ENCODE measurements at places on chromosomes 16 and 17. TPM values are rescaled to one million over a fixed set of nuclear protein-coding genes. Genes with fewer than 3 reads are reported as not detected.

Gene EFCAB5
- 11.7 TPM for total RNA-seq

Gene CNGB1
- 0.87 TPM for total RNA-seq

Gene GCGR
- total RNA-seq, result 1.5 TPM

Gene KRT36
- total RNA-seq, result 0.43 TPM

Gene CLEC10A
- 3.5 TPM for total RNA-seq

Gene MYL11
- 4.2 TPM for total RNA-seq

GRCh38 chr16:22375963-22376640 lies 1.7 kb upstream of the CDR2 start:
- peaks cover 8% of the 10 kb centered on the region for H3K4me1 ChIP-seq
- DNase-seq, result no peak
- no peaks in the 10 kb centered on the region for H3K27me3 ChIP-seq
- H3K36me3 ChIP-seq, result no peaks in the 10 kb centered on the region
- H3K27ac ChIP-seq, result no peak overlapping the region

DNA sequence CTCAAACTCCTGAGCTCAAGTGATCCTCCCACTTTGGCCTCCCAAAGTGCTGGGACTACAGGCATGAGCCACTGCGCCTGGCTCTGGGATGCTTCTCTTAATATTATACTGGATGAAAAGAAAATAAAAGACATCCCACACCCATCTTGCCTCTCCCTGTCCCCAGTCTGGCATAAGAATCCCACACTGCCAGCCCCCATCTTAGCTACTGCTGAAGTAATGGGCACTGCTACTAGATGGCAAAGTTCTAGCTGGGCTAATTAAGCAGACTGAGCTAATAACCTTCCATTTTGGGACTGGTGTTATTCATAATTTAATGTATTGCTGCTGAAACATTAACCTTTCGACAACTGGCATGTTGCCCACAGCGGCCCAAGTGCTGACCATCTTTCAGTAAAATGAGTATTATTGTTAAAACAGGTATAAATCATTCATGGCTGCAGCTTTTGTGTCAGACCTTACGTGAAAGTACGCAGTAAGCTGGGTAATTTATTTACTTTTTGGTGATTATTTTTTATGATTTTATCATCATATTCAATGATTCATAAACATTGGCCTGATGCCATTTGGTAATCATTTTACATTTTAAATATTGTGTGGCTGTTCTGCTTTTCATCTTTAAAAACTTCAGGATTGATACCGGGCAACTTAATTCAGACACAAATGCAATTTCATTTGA lies 47.4 kb upstream of the ZFHX3 start:
- no peaks in the 10 kb centered on the region for H3K27me3 ChIP-seq
- no peaks in the 10 kb centered on the region for H3K36me3 ChIP-seq
- no peak for DNase-seq
- H3K4me3 ChIP-seq, result no peak overlapping the region
- H3K4me1 ChIP-seq, result peaks cover 7% of the 10 kb centered on the region

DNA sequence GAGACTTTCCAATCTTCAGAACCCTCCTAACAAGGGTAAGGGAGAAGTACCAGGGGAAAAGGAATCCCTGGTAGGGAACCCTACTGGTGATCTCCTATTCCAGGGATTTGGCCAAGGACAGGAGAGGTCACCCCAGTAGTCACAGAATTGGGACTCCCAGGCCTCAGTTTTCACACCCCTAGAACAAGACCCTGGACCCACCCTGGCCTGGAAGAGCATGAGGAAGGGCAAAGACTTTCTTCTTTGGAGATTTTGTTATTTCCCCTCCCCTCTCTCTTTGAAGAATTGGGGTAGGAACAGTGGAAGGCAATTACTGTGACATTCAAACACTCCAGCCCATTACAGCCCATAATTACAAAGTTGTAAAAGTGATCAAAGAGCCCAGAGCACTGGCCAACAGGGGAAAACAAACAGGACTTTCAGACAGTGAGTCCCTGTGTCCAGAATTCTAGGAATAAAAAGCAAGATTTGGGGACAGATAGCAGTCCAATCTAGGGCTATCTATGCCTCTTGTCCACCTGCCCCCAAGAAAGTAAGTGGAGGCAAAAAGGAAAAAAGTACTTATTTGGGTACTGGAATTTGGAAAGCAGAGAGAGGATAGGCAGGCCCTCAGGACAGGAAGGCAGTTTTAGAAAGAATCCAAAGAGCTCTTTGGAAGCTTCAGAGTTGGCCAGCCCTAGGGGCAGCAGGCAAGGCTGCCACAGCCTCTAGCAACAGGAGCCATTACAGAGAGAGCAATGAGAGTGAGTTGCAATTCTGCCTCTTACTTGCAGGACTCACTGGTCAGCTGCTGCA lies 13.4 kb upstream of the SUPT4H1 start:
- no peak for DNase-seq
- H3K36me3 ChIP-seq, result no peaks in the 10 kb centered on the region
- H3K27ac ChIP-seq, result peak overlapping the region; percentile 29
- H3K4me1 ChIP-seq, result peaks cover 16% of the 10 kb centered on the region
- H3K27me3 ChIP-seq, result no peaks in the 10 kb centered on the region

DNA sequence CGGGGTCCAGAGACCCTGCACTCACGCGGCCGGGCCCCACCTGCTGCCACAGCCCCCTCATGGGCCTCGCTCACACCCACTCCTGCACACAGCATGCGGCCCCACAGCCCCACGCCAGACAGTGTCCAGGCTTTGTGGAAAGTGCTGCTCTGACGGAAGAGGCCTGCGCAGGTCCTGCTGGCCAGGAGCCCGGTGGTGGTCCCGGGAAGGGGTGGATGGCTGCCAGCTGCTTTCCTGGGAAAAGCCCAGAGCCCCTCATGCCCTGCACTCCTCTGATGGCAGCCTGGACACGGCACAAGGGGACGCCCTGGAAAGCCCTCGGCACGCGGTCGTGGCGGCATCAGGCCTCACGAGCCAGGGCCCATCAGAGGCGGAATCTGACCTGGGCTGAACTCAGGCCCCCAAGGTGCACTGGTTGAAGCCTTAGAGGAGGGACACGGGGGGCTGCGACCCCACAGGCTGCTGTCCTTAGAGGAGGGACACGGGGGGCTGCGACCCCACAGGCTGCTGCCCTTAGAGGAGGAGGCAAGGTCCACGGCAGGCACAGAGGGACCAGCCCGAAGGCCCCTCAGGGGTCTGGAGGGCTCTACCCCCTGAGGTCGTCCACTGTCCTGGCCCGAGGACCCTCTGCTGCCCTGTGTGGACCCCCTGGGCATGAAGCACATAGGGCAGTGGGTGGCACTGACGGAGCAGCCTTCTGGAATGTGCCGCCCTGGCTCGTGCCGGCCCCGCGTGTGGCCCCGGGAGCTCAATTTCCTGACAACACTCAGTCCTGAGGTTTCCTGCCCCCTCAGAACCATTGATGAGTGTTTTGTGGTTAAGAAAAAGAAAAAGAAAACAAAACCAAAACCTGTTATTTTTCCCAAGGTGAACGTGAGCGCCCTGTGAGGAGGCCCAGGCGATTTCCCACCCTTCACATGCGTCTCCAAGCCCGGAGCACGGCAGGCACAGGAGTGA lies 22.1 kb downstream of the SOX8 start:
- no peak overlapping the region for H3K27ac ChIP-seq
- no peaks in the 10 kb centered on the region for H3K4me1 ChIP-seq
- H3K4me3 ChIP-seq, result no peak overlapping the region

DNA sequence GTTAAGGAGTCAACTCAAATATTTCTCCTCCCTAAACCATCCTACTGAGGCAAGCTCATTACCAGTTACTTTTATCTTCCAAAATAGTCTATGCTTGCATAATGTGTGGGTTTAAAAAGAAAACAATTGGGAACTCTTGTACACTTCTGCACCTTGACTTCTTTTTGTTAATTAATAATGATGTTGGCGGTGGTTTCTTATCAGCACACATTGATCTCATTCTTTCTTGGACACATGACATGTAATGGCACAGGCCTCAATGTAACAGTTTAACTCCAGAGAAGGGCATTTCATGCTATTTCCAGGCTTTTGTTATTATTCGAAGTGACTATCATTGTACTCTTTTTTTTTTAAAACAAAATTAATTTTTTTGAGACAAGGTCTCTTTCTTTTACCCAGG lies 7.8 kb downstream of the PLCG2 start:
- no peaks in the 10 kb centered on the region for H3K27me3 ChIP-seq
- no peak overlapping the region for H3K4me3 ChIP-seq
- no peak for DNase-seq
- H3K27ac ChIP-seq, result no peak overlapping the region

GRCh38 chr16:85395207-85395912 lies 217.8 kb upstream of the GSE1 start:
- H3K27ac ChIP-seq, result peak overlapping the region; percentile 35
- no peaks in the 10 kb centered on the region for H3K27me3 ChIP-seq
- H3K36me3 ChIP-seq, result no peaks in the 10 kb centered on the region
- H3K4me3 ChIP-seq, result no peak overlapping the region
- DNase-seq, result peak; percentile 86
